Fibroblast of the aortic adventitia (primary cell): ENCODE measurements at places on chromosomes 5 and 9.

- DNase-seq = no peak
These were observed 57.2 kb upstream of the RIC1 start for GRCh38 chr9:5571629-5572232.

DNA sequence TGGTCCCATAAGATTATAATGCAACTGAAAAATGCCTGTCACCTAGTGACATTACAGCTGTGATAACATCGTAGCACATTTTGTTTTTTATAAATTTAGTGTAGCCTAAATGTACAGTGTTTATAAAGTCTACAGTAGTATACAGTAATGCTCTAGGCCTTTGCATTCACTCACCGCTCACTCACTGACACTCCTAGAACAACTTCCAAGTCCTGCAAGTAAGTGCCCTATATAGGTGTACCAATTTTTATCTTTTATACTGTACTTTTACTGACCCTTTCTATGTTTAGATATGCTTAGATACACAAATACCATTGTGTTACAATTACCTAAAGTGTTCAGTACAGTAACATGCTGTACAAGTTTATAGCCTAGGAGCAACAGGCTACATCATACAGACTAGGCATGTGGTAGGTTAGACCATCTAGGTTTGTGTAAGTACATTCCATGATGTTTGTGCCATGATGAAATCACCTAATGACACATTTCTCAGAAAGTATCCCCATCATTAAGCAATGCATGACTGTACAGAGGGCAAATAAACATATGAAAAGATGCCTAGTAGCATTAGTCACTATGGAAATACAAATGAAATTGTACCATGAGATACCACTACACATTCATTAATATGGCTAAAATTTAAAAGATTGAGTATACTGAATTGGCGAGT lies 127.6 kb downstream of the TRPM6 start:
- DNase-seq = peak; percentile 81

- no peak for DNase-seq
These were observed 329.2 kb upstream of the CCNH start for GRCh38 chr5:87741881-87742280.

DNA sequence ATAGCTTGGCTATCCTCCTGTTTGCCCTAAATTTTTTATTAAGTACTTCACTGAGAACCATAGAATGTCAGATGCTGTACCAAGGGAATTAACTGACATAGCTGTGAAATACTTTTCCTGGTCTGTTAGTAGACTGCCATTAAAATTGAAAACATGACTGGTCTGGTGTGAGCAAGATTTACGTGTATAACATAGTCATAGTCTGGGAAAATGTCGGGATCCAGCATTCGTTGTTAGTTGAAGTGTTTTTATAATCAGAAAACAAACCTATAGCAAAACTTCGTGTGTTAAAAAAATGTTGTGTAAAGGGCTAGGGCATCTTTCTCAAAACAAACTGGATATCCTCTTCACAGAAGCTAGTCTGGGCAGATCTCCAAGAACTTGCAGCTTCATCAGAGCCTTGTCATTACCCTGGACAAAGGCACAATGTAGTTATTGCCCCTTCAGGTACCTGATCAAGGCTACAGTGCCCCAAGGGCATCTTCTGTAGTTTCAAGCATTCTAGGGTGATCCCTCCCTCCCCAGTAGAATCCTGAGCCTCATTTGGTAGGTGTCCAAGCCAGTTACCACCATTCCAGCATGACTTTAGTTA lies 454.2 kb upstream of the SGCD start:
- no peak for DNase-seq

DNA sequence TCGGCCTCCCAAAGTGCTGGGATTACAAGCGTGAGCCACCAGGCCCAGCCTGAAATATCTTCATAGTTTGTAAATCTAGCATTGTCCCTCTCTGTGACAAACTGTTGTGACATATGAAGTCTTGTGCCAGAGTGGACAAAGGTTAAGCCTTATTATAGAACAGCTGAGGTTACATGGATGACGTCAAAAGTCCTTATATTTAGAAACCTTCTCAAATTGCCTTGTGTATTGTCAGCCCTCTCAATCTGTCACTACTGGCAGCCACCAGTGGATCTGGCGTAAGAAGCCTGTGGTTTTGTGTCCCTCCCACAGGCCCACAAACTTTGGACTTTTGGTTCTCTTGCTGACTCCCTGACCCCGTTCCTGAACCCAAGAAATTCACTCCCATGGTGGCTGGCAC lies 79.4 kb upstream of the CCDC112 start:
- no peak for DNase-seq

DNA sequence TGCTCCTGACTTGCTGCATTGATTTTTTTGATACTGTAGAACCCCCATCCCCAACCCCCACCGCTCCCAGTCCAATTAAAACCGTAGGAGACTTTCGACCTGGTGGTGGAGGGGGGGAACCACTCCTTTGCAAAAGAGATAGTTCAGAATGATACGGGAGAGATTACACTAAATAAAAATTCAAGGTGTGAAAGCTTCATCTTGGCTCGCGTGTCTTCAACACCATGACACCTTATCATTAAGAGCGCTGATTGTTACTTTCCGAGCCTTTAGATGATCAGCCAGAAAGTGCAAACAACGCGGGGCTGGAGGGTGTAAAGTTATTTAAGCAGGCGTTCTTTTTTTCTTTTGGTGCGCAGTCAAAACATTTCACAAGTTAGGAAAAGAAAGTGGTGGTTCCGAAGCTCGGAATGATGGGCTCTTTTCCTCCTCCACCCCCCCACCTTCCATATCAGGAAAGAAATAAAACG lies 1.3 kb upstream of the ZNF462 start:
- DNase-seq = peak; percentile 24

DNA sequence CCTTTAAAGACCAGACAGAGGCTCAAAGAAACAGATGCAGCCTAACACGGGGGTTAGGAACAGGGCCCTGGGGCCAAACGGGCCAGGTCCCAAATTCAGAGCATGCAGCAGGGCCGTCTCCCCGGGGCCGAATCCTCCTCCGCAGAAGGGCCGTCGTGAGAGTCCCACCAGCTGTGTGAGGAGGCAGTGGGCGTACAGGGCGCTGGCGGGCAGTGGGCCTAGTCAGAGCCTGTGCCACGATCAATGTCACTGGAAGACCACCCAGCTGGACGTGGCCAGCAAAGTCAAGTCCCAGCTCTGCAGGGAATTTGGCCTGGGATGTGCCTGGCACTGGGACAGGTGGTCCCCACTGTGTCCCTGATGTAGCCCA lies 15.8 kb upstream of the FCN2 start:
- no peak for DNase-seq

- no peak for DNase-seq
These were observed 46.5 kb downstream of the P4HA2 start for GRCh38 chr5:132181011-132181629.

GRCh38 chr5:97192580-97193354 lies 9.7 kb upstream of the RIOK2 start:
- no peak for DNase-seq

DNA sequence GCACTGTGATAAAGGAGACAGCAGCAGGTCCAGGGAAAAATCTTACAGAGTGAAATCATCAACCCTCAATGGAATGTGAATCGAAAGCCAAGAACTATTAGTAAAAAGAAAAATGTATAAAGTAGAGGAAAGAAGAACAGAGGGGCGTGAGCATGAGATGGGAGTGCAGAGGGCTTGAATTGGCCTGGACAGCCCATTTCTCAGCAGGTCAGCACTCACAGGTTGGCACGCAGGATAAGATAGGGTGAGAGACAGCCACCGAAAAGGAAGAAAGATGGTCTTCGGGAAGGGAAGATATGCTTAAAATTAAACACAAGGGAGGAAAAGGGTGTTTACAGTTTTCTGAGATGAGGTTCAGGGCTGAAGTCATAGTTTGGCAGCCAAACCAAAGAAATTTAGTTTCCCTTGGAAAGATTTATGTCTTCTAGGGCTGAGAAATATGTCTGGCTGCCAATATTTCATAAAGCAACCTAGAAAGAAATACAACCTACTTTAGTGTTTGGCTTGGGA lies 524.7 kb downstream of the SPATA31D1 start:
- DNase-seq = peak; percentile 96

DNA sequence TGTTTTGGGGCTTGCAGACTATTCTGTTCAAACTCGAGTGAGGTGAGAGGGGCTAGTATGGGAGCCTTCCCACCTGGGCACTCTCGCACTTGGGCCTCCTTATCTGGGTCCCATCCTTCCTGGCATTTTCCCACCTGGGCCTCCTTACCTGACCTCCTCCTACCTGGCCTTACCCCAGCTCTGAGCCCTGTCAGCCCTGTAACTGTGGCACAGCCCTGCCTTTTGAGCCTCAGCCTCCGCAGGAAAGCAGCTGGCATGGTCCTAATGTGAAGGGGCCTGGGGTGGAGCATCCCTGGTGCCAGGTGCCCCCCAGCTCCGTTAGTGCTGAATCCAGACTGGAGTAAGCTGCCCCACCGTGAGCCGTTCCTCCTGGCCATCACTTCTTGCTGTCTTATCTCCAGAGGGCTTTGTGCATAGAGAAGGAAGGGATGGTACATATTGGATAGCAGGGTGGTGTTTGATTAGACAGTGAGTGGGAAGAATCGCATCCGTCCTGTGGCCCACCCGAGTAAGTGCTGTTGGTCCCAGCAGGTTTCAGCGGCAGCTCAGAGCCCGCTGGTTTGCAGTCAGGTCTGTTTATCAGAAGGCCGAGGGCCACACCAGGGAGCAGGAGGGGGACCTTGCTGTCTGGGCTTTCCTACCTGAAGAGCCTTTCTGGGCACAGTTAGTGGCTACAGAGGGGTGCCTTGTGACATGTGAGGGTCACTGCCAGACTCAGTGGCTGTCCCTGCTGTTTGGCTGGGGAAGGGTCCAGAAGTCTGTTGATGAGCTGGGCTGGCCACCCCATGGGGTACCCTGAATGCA lies 76.5 kb downstream of the WNK2 start:
- DNase-seq = no peak

DNA sequence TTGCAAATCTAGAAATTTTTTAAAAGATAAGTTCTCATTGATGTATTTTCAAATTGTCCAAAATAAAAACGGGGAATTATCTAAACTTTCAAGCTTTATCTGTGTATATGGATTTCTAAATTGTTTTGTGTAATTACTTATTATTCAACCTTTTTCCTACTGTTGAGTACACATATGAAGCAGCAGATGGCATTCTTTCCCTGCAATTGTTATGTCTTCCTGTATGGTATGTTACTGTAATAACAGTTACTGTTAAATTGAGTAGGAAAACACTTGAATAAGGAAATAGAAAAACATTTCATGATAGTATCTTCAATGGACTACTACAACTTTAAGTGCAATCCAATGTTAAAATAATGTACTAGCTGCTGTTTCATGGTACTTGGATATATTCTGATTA lies 124.8 kb downstream of the RANBP17 start:
- DNase-seq = peak; percentile 7

- DNase-seq = peak; percentile 27
These were observed 94.8 kb downstream of the SLC1A3 start for GRCh38 chr5:36701085-36701698.

DNA sequence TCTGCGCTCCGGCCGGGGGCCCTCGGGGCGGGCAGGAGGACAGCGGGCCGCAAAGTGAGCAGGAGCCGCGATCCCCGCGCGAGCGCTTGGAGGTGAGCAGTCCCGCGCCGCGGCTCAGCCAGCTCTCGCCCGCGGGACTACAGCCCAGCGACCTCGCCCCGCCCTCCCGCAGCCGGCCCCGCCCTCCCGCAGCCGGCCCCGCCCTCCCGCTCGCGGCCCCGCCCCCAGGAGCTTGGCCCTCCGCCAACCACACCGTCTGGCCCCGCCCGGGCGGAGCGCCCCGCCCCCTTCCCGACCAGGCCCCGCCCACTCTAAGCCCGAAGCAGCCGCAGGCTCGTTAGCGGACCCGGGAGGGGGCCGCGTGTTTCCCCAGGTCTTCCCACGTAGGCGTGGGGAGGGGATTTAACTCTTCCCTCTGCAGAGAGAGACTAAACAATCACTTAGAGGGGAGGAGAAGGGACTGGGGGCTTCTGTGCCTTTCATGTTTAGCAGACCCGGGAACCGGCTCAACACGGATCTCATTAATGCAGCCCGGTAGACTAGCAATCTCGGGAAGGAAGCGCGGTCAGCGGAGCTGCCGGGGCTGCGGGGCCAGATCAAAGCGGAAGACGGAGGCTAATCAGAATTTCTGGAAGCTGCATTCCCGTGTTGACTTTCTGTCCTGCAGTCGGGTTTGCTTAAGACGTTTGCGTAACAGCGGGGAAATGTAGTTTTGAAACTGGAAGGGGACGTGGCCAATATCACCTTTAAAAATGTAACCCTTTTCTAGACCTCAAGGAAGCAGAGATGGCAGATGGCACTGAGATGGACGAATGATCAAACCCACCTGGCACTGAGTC lies at the start of gene MYO10:
Gene MYO10, minus strand, starts transcription at position 139 of the 839 bp plus-strand sequence. CDS start 480 bp downstream, outside the sequence.
- DNase-seq = peak; percentile 83

- DNase-seq = no peak
These were observed 376.9 kb upstream of the IRX4 start for GRCh38 chr5:2259494-2260107.

DNA sequence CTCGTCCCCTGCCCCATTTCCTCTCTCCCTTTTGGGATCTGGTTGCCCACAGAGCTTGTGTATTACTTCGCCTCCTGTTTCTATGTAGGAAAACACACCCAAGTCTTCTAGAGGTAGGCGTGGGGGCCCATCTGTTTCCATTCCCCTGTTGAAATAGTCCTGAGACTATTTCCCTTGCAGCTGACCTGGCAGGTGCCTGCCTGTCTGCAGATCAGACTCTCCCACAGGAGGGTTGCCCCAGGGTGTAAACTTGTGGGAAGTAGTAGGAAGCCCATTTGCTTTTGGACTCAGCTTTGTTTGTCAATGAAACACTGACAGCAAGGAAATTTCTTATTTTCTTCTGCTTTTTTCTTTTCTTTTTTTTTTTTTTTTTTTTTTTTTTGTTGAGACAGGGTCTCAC lies 16.3 kb upstream of the GARNL3 start:
- DNase-seq = no peak

DNA sequence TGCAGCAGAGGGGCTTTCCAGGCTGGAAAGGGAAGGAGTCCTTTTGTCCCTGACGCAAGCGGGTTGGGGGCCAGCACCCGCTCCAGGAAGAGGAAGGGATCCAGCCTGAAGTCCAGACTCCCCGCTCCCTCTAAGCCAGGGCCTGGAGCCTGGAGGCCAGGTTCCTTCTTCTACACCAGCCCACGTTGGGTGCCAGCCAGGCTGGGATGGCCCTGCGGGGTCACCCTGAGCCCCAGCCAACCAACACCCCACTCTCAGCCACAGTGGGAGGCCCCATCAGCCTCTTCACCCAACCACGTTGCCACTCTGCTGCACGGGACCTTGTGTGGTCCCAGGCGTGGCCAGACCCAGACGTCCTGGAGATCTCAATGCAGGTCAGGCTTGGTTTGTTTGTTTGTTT lies 970 bp upstream of the FUT7 start:
- no peak for DNase-seq

DNA sequence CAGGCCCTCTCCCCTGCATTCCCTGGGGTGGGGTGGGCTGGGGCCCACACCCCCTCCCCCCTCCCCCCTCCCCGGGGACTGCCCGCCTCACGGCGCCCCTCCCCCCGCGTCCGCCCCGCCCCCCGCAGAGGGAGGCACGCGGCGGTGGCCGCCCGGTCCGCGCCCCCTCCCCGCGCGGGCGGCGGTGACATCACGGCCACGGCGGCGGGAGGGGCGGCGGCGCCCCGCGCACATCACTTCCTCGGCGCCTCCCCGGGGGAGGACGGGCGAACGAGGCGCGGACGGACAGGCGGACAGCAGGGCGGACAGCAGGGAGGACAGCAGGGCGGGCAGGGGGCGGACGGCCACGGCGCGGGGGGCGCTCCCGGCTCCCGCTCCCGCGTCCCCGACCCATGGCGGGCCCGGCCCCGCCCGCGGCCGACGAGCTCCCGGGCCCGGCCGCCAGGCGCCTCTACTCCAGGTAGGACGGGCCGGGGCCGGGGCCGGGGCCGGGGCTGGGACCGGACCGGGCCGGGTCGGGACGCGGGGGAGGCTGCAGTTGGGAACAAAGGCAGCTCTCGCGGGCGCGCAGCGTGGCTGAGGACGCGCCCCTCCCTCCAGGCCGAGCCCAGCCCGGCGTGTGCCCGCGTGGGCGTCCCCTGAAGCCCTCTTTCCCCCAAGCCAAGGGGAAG lies at the start of gene GPSM1:
Gene GPSM1, plus strand, starts transcription at position 236 of the 671 bp plus-strand sequence. Its CDS starts 157 bp downstream, at position 393.
- DNase-seq = peak; percentile 43
